ENCODE measurements at places on chromosomes 2 and 18. TPM values are rescaled to one million over a fixed set of nuclear protein-coding genes. Genes with fewer than 3 reads are reported as not detected.

Gene ANKRD62
- total RNA-seq: not detected

Gene HMSD
- 0.03 TPM for total RNA-seq

Gene ITGB6
- total RNA-seq: 1.2 TPM

Gene TMEM198
- total RNA-seq: 0.80 TPM

Gene CXCR1
- not detected for total RNA-seq

Gene FBXO36
- 0.84 TPM for total RNA-seq

Gene EXOC6B
- total RNA-seq: 10.2 TPM

Gene CHRND
- 0.09 TPM for total RNA-seq

Gene SGO2
- 11.1 TPM for total RNA-seq

Gene RGPD3
- total RNA-seq: 0.16 TPM

Gene PPIL3
- 24.3 TPM for total RNA-seq

Gene FBLN7
- 0.57 TPM for total RNA-seq

Gene DLGAP1
- not detected for total RNA-seq

Gene SH3RF3
- 0.61 TPM for total RNA-seq

Gene VWC2L
- not detected for total RNA-seq

Gene INPP5D
- total RNA-seq: 0.70 TPM

Gene FABP1
- not detected for total RNA-seq

Gene GALNT13
- total RNA-seq: 9.3 TPM

Gene ST6GAL2
- total RNA-seq: 12.8 TPM

Gene TSPYL6
- not detected for total RNA-seq

Gene ASPRV1
- 0.20 TPM for total RNA-seq

Gene RND3
- 43.7 TPM for total RNA-seq

Gene TUBA3D
- 6.8 TPM for total RNA-seq

Gene ZDBF2
- 1.4 TPM for total RNA-seq

Gene DSG1
- total RNA-seq: not detected

Gene RAX
- total RNA-seq: not detected

Gene TMEM37
- 1.8 TPM for total RNA-seq

Gene GALM
- 16.3 TPM for total RNA-seq

Gene SMYD5
- total RNA-seq: 57.7 TPM

Gene GLI2
- total RNA-seq: 31.4 TPM

Gene IL1RL1
- 1.3 TPM for total RNA-seq

Gene ZSCAN30
- 1.0 TPM for total RNA-seq

Gene NYAP2
- not detected for total RNA-seq

Gene TOGARAM2
- total RNA-seq: 0.16 TPM

Gene PAX8
- 0.60 TPM for total RNA-seq

Gene ECEL1
- total RNA-seq: 0.15 TPM

Gene RGPD4
- total RNA-seq: 0.07 TPM

Gene TTC39C
- 20.3 TPM for total RNA-seq
